NCI-H748 treated with DMSO at 0.1 percent for 48 hours (cell line): ENCODE measurements at places on chromosomes 4 and X.

GRCh38 chr4:20589436-20589835, 110.8 kb upstream of the PACRGL start:
- no peak for DNase-seq

- no peak for DNase-seq
These were observed 17.7 kb downstream of the CD99L2 start for GRCh38 chrX:150880808-150881165.

DNA sequence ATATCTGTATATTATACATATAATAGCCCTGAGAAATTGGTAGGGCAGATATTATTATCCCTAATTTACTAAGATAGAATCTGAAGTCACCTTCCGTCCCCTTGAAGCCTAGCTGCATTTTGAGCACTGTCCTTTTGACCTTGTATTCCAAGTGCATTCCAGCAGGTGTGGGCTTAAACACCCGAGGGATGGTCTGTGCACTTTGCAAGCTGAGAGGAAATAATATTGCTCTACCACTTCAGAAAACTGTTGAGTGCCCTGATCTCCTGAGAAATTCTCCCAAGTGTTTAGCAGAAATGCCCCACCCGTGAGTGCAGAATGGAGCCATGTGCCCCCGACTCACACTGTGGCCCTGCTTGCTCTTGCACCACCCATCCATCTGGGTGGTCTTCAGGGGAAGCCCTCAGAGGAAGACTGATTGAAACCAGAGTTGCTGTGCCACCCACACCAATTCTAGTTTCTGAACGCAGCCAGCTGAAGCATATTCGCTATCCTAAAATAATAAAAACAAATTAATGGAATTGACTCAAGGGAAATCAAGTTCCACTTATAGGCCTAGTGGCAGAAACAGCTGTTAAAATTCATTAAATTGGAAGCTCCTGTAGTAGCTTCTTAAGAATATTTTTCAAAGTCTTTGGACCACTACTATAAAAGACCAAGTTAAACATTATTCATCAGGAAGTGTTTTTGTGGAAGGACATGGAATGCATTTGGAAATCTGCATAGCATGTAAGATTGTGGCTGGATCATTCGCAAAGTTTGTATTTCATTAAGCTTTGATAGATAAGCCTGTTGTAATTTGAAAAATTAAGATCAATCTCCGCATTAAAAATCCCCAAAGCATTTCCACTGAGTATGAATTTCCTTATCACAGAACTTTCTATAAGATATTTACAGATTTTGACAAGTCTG, 41.3 kb upstream of the PRKG2 start:
- no peak for DNase-seq

DNA sequence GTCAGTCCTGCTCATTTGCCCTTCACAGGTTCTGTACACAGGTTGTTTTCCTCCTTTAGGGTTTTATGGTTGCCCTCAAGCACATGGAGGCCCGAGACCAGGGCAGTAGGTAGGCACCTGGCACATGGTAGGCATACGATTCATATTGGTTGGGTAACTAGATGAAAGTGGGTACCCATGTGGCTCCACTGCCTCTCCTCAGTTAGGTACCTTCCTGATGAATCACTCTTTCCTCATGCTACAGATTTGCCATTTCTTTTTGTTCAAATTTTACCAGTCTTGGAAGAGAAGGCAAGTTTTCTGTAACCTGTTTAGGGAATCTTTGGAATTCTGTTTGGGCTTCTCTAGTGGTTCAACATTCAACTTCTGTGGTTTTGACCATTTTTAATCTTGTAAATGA, 121.3 kb downstream of the FHIP1A start:
- no peak for DNase-seq

DNA sequence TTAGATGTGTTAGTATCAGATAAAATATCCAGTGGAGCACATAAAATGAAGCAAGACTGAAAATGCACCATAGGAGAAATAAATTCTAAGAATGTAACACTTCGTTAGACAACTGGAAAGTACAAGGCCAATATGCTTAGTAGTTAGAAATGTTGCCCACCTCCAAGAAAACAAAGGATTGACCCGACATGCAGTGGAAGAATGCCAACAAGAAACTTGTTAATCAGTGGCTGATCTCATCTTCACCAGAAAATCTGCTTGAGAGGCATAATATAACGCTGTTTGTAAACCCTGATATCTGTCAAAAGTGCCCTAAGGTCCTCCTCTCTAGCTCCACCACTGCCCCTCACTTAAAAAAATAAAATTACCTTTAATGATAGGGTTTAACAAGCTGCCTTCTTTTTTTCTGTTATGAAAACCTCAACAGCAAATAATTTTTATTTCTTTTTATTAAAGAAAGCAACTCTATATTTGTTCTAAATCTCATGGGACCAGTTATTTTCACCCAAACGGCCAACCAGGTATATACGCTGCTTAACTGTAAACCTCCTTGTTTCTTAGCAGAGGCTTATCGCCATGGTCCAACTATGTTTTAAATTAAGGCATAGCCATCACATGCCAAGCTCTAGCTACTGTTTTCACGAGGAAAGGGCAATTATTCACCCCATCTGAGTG, 1.8 kb downstream of the RASGEF1B start:
- no peak for DNase-seq

- DNase-seq: no peak
These were observed 2.6 kb downstream of the UBE2K start for GRCh38 chr4:39700554-39700953.

- DNase-seq: no peak
These were observed 12.2 kb downstream of the RGS12 start for GRCh38 chr4:3304831-3305609.

DNA sequence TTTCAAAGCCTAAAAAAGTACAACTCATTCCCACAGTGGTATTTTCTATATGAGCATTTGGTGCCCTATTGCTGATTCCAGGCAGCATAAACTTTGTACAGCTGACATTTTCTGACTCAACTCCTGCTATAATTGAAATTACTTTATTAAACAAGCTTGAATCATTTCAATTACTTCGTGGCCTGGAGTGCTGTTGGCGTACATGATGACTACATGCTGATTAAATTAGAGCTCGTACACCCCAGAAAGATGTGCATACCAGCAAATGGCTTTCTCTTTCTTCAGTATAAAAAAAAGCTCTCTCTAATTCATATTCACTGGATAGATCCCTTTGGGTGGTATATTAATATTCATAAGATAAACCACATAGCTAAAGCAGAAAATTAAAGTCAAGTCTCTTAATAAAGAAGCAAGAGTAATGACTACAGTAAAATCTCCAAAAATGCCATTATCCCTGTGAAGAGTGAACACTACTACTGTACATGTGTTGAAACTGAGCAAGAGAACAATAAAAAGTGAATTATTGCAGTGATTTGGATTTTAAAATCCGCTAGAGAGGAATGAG, 245.0 kb upstream of the IGFBP7 start:
- DNase-seq: no peak

DNA sequence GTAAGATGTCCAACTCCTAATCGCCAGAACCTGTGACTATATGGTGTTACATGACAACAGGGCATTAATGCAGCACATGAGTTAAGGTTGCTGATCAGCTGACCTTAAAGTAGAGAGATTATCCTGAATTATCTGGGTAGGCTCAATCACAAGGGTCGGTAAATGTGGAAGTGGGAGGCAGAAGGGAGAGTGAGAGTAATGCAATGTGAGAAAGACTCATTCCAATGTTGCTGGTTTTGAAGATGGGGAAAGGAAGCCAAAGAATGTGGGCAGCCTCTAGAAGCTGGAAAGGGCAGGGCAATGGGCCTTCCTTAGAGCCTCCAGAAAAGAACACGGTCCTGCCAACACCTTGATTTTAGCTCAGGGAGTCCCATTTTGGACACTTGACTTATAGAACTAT, 67.4 kb downstream of the STX18 start:
- no peak for DNase-seq

DNA sequence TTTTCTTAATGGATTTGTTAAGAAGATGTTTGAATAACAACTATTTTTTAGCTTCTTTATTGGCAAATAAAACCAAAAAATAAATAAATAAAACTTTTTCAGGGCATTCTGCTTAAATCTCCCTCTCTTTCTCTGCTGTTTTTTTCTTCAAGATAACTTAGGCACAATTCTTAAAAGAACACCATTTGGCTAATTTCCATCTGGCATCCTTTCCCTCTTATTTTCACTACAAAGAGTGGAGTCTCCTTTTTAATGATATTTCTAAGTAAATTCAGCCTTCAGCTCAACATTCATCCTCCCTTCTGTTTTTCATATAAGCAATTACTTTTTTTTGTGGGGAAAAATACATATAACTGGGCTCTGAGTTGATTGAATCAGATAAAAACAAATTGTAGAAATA, 88.1 kb downstream of the PCDH7 start:
- no peak for DNase-seq
